ENCODE measurements at places on chromosomes 5 and 9. TPM values are rescaled to one million over a fixed set of nuclear protein-coding genes. Genes with fewer than 3 reads are reported as not detected.

MARVELD2 gene
- 0.46 TPM for polyA plus RNA-seq

- DNase-seq, result no peak
- no peaks in the 10 kb centered on the region for H3K4me1 ChIP-seq
- no peak overlapping the region for H3K4me3 ChIP-seq
- no peaks in the 10 kb centered on the region for H3K27me3 ChIP-seq
- H3K36me3 ChIP-seq, result no peaks in the 10 kb centered on the region
- no peak overlapping the region for H3K27ac ChIP-seq
Measured at GRCh38 chr9:102209176-102209575, 470.7 kb upstream of the GRIN3A start.

DNA sequence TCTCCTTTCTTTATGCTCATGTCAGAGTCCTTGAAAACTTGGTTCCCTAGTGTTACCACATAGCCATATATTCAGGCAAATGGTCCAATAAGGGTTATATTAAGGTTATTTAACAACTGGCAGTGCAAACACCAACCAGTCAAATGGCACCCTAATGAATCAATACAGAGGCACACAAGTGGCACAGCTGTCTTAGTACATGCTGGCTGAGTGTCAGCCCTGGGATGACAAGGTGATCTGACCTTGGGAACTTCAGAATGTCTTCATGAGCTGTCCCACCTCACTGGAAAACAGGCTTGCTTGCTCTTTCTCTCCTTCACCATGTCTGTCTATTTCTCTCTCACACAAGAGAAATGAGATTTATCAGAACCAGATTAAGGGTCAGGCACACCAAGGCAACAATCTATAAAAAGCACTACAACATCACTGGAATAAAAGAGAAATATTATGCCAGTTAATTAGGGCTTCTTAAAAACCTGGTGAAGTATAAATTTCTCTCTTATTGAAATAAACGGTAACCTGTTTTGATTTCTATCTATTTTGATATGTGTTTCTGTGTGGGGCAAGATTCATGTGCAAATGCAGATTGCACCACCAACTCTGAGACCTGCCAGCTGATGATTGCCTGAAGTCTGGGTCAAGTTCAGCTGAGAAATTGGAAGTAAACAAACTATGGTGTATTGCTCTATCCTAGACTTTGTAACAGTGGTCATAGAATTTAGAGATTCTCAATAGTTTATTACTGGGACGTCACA, 140.7 kb downstream of the SREK1 start:
- H3K36me3 ChIP-seq, result no peaks in the 10 kb centered on the region
- DNase-seq, result no peak
- H3K4me3 ChIP-seq, result no peak overlapping the region
- H3K4me1 ChIP-seq, result no peaks in the 10 kb centered on the region
- no peaks in the 10 kb centered on the region for H3K27me3 ChIP-seq

LCN1 gene
- not detected for polyA plus RNA-seq

GRCh38 chr5:162434281-162434680, 366.7 kb downstream of the GABRG2 start:
- no peaks in the 10 kb centered on the region for H3K27me3 ChIP-seq
- DNase-seq, result no peak
- H3K4me1 ChIP-seq, result no peaks in the 10 kb centered on the region
- H3K27ac ChIP-seq, result no peak overlapping the region
- no peaks in the 10 kb centered on the region for H3K36me3 ChIP-seq

- DNase-seq, result no peak
- H3K4me1 ChIP-seq, result peaks cover 5% of the 10 kb centered on the region
- H3K36me3 ChIP-seq, result no peaks in the 10 kb centered on the region
- no peaks in the 10 kb centered on the region for H3K27me3 ChIP-seq
- H3K27ac ChIP-seq, result no peak overlapping the region
Measured at GRCh38 chr9:27109621-27110020, 596 bp downstream of the TEK start.

DEPDC1B gene
- polyA plus RNA-seq, result 0.44 TPM
